Esophagus squamous epithelium (tissue), 5 donors: ENCODE measurements at places on chromosomes 3 and 15. TPM values are rescaled to one million over a fixed set of nuclear protein-coding genes. Genes with fewer than 3 reads are reported as not detected.

PARP15 gene
- 0.08 TPM for total RNA-seq

GRCh38 chr3:157393113-157393512, 43.5 kb upstream of the PTX3 start:
- DNase-seq = no peak

DNA sequence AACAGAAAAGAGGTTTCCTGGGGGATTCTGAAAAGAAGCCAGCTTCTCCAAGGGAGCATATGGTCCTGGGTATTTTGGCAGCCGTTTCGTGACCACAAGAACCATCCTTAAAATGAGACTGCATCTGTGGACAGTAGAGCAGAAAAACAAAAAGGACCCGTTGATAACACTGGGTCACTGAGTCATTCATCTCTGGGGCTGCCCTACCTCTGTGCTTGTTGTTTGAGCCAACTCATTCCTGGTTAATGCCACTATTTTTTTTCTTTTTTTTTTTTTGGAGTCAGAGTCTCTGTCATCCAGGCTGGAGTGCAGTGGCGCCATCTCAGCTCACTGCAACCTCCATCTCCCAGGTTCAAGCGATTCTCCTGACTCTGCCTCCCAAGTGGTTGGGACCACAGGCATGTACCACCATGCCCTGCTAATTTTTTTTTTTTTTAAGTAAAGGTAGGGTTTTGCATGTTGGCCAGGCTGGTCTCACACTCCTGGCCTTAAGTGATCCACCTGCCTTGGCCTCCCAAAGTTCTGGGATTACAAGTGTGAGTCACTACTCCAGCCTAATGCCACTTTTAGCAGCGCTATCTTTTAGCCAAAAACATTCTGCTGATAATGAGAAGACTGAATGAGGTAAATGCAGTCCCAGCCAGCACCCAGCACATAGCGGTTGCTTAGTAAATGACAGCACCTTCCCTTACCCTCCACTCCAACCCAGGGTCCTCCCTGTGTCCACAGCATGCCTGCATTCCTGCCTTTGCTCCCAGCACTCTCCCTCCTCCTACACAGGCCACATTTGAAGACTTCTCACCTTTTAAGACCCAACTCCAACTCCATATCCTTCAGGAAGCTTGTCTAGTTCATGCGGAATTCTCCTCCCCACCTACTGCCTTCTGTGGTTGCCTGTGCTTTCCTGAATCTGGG, 9.1 kb upstream of the ISL2 start:
- DNase-seq = no peak

GRCh38 chr3:160686955-160687535, 10.1 kb downstream of the ARL14 start:
- no peak for DNase-seq

DNA sequence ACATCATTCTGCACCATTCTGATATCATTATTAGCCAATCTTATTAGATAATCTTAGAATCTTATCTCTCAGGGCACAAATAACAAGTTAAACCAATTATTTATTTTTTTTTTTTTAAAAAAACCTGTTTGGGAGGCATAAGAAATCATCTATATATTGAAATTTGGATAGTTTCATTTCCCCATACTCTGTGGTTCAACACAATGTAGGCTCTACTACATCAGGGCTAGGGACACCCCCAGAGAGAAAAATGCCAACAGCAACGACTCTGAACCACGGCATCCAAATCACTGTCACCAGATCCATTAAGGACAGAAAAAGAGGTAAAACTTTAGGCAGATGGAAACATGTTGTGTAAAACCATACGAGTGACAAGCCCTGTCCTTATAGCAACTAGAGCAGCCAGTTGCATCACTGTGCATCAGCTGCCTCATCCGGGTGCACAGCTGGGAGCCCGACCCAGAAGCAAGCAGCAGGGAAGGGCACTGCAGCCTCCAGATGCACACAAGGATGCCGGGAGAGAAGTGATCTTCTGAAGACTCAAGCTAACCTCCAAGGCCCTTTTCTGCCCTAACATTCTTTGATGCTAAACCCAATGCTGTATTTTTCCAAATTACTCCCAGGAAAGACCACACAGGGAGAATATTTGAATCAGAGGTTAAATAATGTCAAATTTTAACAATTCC, 381.1 kb downstream of the CTNNB1 start:
- no peak for DNase-seq

- DNase-seq = no peak
Measured at GRCh38 chr15:71128939-71129562, 13.8 kb downstream of the THSD4 start.

- DNase-seq = no peak
Measured at GRCh38 chr3:141959589-141960554, 83.4 kb downstream of the ATP1B3 start.

PRSS50 gene
- total RNA-seq = not detected

GFM1 gene
- total RNA-seq = 46.0 TPM

ATP6V1A gene
- total RNA-seq = 62.4 TPM

RAP2B gene
- 20.1 TPM for total RNA-seq

ACAN gene
- 0.76 TPM for total RNA-seq

- DNase-seq = no peak
Measured at GRCh38 chr3:136667081-136667480, 85.1 kb downstream of the STAG1 start.

- no peak for DNase-seq
Measured at GRCh38 chr3:14879211-14879874, 60.6 kb downstream of the FGD5 start.

DNA sequence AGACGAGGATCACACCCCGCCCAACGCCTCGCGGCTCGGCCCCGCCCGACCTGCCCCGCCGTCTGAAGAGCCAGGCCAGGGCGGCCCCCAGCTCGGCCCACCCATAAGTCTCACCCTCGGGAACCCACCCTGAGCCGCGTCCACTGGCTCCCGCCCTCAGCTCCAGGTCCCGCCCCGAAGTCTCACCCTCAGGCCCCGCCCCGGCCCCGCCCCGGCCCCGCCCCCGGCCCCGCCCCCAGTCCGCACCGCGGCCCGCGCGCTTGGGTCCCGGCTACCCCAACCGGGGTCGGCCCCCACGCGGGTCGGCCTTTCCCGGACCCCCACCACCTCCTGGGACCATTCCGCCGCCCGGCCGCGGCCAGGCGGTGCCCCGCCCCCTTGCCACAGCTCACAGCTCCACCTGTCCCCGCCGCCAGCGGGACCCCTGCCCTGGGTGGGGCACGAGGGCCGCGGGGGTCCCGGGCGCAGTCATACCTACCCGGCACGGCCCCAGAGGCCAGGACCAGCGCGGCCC, 489 bp downstream of the CSPG5 start:
- no peak for DNase-seq

GOLGA8M gene
- not detected for total RNA-seq

SAMMSON gene
- not detected for total RNA-seq

- DNase-seq = no peak
Measured at GRCh38 chr15:70322051-70322668, 224.4 kb upstream of the TLE3 start.

IL17RE gene
- total RNA-seq = 15.3 TPM

DAPK2 gene
- total RNA-seq = 10.8 TPM

- DNase-seq = no peak
Measured at GRCh38 chr3:42771271-42771670, 1.8 kb downstream of the CCDC13 start.

DNA sequence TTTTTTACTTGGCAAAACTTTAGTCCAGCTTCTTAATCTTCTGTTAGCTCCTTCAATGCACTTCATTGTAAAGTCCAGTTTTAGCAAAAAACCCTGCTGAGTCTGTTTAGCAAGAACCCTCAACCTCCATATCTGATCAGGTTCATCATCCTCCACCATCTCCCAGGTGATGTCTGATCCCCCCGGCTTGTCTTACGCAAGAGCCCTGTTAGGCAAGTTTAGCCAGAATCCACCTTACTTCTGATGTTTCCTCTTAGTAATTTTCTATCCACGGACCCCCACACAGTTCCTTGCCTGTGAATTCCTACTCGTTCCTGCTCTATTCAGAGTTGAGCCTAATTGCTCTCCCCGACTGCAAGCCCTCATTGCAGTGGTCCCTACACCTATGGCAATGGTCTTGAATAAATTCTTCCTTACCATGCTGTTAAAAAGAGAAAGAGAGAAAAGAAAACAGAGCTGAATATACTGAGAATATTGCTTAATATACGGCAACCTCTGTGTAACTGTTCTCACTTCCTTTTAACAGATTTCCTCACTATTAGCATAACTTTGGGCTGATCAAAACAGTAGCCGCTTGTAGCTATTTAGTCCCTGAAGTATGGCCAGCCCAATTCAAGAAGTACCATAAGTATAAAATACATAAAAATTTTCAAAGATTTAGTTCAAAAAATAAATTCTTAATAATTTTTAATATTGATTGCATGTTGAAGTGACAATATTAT, 78.7 kb upstream of the MME start:
- DNase-seq = no peak

- DNase-seq = no peak
Measured at GRCh38 chr3:106184540-106185457, 316.0 kb upstream of the CBLB start.

DNA sequence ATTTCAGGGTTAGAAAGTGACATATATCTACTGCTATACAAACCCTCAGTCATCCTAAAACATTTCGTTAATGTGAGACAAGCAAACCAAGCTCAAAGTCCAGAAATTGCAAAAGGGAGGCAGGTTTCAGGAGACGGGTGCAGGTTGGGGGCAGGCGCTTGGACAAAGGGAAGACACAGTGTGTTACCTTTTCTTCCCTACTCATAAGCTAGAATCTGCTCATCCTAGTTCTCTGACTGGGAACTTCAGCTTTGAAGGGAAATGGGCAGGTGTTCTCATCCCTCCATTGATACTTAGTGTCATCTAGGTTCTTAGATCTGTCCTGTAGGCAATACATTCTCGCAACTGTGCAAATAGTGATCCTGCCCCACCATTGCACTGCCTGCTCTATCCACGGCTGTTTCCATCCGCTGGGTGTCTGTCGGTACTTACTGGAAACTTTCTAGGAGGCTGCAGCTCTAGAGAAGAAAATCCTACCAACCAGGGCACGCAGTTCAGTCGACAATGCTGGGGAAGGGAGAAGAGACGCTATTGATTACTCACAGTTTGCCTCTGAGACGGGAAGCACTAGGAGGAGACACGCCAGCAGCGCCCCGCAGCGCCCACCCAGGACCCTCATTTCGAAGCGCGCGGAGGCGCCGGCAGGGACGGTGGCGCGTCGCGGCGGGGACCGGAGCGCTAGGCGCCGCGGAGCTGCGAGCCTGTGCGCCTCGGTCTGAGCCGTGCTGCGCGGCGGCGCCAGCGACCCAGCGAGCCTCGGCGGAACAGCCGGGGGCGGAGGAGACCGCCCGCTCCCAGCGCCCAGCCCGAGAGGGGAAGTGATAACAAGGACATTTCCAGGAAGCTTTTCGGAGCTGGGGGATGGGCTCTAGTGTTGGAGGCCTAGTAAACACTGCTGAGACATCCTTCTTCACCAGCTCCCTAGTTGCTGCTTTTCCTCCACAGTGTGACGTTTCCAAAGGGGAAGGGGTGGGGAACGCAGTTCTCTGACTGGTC, at the start of gene PROS1:
PROS1 (minus strand) TSS at position 766 of the 996 bp plus-strand sequence; CDS start at position 619, 147 bp downstream.
- peak; percentile 17 for DNase-seq

- no peak for DNase-seq
Measured at GRCh38 chr15:76674883-76675282, 230.3 kb downstream of the SCAPER start.

ARMC8 gene
- total RNA-seq = 38.4 TPM
